ENCODE measurements at places on chromosomes 2 and 18.

DNA sequence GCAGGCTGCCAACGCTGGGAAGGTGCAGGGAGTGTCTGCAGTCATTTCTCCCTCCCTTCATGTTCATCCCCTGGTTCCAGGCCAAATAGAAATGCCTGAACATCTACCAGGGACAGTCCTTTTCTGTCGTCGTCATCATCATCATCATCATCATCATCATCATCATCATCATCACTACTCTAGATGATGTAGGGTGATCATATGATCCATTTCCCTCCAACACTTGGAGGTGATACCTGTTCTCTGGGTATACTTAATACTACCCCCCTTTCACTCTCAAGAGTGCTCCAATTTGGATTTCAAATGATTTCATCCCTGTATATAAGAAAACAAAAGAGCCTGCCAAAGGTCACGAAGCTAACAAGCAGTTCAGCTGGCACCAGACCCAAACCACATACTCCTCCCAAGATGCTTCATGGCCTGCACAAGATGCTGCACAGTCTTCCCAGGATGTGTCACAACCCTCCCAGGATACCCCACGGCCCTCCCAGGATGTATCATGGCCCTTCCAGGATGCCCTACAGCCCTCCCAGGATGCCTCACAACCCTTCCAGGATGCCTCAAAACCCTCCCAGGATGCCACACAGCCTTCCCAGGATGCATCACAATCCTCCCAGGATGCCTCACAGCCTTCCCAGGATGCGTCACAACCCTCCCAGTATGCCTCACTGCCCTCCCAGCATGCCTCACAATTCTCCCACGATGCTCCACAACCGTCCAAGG, 257.9 kb downstream of the DYSF start:
- no peak for DNase-seq

- no peak for DNase-seq
Observed at GRCh38 chr2:100394111-100394641, 23.3 kb downstream of the CHST10 start.

DNA sequence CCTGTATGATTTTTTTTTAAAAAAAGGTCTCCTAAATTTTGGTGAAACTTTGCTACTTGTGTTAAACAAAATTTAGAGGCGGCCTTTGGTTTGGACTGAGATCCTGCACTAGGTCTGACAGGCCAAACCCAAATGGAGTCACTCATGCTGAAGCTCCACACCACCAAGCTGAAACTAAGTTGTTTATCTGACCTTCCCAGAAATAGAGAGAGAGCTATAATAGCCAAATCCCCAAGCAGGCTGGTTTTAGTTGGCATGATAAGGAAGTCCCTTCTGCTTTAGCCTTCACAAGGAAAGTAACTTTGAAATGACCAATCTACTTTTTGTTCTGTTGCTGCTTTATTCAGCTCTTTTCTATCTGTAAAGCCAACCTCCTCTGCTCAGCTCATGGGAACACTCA, 17.1 kb upstream of the THUMPD2 start:
- no peak for DNase-seq

DNA sequence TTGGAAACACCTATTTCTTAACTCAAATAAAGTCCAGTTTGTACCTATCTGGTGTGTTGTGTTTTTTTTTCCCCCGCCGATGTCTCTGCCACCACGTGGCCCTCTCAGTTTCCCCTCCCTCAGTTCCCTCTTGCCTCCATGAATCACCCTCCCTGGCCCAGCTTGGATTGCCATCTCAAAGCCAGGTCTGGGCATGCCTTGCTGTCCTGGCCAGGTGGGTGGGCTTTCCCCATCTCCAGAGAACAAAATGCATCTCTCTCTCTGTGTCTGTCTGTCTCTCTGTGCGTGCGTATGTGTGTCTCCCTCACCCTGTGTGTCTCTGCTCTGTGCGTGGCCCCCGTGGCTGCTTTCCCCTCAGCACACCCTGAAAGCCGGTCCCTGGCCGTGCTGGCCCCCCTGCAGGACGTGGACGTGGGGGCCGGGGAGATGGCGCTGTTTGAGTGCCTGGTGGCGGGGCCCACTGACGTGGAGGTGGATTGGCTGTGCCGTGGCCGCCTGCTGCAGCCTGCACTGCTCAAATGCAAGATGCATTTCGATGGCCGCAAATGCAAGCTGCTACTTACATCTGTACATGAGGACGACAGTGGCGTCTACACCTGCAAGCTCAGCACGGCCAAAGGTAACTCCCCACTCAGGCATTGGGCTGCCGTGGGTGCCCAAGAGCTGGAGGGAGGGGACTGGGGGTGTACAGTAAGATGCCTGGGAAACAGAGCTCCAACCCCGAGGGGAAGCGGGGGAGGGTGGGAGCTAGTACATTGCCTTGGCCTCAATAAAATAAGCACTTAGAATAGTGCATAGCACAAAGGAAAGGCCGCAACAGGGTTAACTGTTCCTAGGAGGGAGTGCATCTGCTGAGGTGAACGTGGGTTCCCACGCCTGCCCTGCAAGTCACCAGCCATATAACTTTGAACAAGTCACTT, 31.6 kb upstream of the GMPPA start:
- no peak for DNase-seq

- peak; percentile 94 for DNase-seq
Observed at GRCh38 chr2:170530284-170530745, 184.8 kb upstream of the SP5 start.

- DNase-seq = no peak
Observed at GRCh38 chr2:173705656-173706055, 259.5 kb downstream of the SP3 start.

DNA sequence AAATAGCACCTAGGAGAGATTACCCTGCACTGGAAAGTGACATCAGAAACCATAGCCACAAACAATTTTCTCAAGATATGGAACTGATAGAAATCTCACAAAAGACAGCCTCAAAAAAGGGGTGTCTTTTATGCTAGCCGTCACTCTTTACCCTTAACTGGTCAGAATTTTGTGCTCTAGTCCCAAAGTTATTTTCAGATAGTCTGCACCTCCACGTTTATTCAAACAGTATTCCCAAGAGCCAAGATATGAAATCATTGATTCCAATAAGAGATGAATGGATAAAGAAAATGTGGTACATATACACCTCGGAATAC, 23.5 kb upstream of the PMAIP1 start:
- DNase-seq = no peak

GRCh38 chr18:703213-703967, 9.0 kb downstream of the ENOSF1 start:
- no peak for DNase-seq

DNA sequence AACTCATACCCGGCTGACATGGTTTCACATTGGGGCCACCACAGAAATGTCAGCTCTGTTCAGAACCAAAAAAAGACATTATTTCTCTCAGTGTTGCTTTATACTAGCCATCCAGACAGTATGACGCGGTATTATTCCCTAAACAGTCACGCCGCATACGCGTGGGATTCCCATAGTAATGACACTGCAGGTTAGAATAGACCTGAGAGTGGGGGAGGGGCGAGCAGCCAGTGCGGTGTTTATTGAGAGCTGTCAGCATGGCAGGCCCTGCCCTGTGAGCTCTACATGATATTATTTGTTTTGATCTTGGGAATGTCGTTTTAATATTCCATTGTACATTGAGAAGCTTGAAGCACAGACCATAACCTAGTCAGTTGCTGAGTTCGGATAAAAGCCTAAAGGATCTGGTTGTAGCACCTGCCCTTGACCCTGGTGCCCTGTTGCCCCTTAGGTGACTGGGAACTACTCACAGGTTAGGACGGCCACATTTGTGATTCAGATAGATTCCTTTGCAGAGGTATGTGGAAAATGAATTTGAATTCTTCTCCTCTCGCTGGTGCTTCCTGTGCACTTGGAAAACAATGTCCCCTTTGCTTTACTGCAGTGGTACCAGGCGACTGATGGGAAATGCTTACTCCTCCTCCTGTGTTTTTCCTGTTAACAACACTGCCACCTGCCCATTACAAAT, 150.1 kb downstream of the ARHGAP28 start:
- no peak for DNase-seq

DNA sequence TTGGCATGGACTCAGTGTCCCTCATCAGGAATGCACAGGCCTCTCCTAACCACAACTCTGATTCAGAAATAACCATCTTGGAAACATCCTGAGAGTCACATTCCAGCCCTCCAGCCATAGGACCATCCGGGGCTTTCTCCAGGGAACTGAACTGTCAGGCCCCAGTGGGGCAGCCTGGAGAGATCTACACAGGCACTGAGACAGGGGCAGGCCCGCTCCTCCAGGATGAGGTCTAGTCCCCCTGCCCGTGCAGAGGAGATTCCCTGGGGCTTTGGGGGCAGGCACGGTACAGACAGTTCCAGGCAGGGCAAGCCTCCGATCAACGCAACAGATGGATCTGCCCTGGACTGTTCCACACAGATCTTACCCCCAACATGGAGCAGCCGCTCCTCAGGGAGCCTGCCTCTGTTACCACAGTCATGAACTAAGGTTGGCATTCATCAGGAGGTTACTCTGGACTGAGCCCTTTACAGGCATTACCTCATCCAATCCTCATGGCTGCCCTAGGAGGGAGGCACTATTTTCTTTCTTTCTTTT, 12.0 kb downstream of the KCNK3 start:
- no peak for DNase-seq

DNA sequence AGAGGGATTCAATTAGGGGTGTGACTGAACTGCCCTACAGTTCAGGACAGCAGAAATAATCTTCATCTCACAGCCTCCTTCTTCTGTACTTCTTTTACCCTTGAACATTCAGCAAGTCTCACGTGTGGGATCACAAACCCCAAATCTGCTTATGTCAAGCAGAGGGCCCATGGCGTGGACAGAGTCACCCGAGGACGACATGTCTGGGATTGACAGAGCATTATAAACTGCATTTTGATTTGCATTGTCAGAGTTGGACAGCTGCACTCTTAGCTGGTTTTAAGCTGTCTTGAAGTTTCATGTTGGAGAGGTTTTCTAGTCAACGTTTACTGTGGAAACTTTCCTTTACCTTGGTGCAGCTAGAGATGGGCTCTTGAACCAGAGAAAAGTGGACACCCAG, 26.4 kb downstream of the MGAT5 start:
- DNase-seq = no peak
